ENCODE measurements at places on chromosomes 11 and 22.

DNA sequence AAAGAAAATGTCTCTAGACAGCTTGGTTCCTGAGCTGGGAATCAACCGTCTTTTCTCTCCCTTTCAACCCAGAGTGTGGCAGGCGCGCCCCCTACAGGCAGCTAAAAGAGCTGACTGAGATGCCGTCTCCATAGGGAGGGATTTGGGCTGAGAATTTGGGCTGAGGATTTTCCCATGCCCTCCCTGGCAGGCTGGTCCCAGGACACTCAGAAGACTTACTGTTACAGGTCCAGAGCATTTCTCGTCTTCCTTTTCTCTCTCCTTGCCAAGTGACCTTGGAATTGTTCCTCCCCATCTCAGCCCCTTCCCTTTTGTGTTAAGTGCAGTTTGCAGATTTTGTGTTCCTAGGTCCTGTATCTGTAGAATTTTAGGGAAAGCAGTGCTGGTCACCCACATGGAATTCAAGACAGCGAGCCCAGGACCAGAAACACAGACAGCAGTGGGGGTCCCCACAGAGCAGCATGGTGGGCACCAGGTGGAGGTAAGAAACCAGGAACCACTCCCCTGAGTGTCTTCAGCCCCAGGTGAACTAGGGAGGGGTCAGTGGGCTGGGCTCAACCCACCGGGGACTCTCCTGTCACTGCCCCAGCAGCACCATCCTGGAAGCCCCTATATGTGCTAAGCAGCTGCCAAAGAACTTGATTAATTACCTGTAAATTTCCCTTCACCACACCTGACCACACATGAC is 9.9 kb upstream of the IGLL5 start:
- peak; percentile 72 for DNase-seq

GRCh38 chr11:134781380-134781866 is 369.4 kb upstream of the B3GAT1 start:
- DNase-seq = no peak

DNA sequence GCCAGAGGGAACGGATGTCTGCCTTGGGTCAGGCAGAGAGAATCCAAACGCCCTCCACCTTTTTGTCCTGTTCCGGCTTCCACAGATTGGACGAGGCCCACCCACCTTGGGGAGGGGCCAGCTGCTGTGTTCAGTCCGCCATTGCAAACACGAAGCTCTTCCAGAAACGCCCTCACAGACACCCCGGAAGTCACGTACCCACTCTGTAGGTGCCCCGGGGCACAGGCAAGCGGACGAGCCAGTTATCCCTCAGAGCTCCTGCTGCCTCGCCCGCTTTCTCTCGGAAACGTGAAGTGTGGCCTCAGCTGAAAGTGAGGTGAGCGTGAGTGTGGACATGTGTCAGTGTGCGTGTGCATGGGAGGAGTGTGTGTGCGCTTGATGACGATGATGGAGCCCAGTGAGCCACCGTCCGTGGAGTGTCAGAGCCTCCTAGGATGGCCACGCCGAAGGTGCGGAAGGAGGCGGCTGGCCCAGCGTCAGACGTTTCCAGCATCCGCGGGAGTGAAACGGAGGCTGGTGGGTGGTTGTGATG is 869.2 kb downstream of the TBC1D22A start:
- DNase-seq = no peak

GRCh38 chr11:9142732-9143131 is 51.3 kb upstream of the SCUBE2 start:
- DNase-seq = no peak

DNA sequence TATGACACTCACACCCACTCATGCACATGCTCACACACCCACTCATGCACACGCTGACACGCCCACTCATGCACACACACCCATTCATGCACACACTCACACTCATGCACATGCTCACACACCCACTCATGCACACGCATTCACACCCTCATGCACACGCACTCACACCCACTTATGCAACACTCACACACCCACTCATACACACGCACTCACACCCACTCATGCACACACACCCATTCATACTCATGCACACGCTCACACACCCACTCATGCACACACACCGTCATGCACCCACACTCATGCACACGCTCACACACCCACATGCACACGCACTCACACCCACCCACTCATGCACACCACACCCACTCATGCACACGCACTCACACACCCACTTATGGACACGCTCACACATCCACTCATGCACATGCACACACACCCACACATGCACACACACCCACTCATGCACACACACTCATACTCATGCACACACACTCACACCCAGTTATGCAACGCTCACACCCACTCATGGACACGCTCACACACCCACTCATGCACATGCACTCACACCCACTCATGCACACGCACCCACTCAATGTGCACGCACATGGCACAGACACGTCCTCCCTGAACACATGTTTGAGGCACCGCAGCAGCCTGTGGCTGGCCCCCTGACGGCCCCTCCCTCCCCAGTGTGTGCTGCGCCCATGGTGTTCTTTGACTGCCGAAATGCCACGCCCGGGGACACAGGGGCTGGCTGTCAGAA is 17.9 kb downstream of the MUC5AC start:
- no peak for DNase-seq

- no peak for DNase-seq
Measured at GRCh38 chr22:41458161-41458728, 10.2 kb downstream of the PHF5A start.

- no peak for DNase-seq
Measured at GRCh38 chr11:9016916-9017642, 13.3 kb upstream of the NRIP3 start.

DNA sequence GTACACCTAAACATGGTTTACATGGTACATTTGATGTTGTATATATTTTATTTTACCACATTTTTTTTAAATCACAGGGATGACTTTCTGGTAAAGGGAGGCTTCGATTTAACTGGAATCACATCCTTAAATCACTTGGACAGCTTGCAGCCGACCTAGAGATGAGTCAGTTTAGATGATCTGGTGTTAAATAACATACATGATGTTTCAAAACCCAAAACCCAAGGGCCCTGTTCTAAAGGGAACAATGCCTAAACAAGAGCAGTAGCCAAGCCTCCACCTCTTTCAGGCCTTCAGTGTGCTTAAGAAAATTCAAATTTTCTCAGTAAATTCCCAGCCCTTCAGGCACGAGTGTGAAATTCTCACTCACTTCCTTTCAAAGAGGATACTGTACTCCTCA is 108.8 kb downstream of the WT1 start:
- DNase-seq = no peak

GRCh38 chr11:6332066-6332465 is 11.8 kb upstream of the CAVIN3 start:
- DNase-seq = no peak

- DNase-seq = no peak
Measured at GRCh38 chr11:1157645-1158591, at the start of gene MUC5AC. Gene MUC5AC (plus strand): TSS chr11:1157953. CDS start chr11:1158000, 47 bp downstream.

GRCh38 chr22:21069375-21069774 is 23.6 kb downstream of the LRRC74B start:
- DNase-seq = no peak

- DNase-seq = no peak
Measured at GRCh38 chr11:129374993-129375750, 476 bp upstream of the BARX2 start.

DNA sequence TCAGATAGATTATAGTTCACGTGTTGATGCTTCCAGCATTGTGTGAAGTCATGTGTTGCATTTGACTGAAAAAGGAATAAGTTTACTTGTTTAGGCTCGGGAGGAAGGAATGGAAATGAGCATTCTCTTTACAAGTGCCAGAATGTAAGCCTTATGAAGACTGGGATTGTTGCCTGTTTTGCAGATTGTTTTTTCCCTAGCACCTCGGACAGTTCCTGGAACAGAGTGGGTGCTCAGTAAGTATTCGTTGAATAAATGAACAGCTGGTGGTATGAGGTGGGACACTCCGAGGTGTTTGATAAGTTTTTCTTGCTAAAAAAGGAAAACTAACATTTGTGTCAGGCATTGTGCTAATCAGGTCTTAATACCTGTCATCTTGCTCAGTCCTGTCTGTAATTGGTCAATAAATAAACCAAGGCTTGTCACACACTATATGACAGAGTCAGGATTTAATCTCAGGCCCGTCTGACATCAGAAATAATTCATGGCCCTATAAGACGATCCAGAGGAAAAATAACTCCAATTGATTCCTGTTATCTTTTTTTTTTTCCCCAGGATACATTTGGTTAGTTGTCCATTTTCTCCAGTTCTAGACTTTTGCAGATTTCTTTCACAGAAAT is 304.7 kb downstream of the NELL1 start:
- no peak for DNase-seq

DNA sequence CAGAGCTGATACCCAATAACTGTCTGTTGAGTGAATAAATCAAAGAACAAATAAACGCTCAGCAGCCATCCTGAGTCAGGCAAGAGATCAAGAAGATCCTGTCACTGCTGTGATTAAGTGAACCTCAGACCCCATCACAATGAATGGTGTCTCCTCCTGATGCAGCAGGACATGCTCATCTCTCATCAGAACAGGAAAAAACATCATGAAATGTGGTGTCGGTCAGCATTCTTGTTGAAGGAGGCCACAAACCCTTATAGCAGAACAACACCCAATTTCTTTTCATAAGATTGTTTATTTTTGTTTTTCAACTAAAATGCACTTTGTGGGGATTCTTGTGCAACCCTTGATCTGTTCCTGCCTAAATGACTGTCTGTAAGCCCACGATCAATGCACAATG is 60.3 kb downstream of the SYTL2 start:
- no peak for DNase-seq

DNA sequence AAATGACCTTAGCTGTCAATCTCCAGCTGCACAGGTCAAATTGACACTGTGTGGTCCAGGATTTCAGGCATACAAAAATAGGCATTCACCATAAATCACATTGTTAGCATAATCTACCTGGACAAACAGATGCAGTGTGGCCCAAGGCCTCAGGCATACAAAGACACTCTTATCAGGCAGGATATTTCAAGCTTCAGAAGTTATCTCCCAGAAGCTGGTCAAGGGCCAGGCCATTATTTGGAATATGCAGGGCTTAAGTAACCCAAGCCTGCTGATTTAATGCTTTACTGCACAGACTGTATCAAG is 25.5 kb upstream of the HORMAD2 start:
- no peak for DNase-seq

DNA sequence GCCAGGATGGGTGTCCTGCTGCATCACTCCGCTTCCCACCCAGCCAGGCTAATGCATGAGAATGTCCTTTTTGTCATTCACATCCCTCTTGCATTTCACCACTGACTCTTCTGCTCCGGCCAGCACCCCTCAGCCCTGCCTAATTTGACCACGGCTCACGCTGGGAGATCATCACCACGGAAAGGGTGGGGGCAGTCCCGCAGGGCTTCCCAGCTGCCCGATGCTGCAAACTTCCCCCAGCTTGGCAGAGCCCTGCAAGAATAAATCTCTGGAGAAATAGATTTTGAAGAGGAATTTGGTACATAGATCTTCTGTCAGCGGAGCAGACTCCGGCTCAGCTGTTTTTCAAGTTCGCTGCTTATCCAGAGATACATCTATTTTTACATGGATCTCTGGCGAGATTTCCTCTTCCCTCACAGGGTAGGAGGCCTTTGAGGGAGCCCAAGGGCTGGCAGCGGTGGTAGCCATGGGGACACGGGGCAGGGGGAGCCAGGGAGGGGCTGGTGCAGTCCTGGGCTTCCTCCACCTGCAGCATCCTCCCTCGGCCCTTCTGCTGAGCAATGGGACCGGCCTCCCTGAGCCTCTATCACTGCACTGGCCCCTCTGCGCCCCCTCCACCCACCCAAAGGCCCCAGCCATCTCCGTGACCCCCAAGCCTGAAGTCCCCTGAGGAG is 62.6 kb downstream of the BUD13 start:
- no peak for DNase-seq

DNA sequence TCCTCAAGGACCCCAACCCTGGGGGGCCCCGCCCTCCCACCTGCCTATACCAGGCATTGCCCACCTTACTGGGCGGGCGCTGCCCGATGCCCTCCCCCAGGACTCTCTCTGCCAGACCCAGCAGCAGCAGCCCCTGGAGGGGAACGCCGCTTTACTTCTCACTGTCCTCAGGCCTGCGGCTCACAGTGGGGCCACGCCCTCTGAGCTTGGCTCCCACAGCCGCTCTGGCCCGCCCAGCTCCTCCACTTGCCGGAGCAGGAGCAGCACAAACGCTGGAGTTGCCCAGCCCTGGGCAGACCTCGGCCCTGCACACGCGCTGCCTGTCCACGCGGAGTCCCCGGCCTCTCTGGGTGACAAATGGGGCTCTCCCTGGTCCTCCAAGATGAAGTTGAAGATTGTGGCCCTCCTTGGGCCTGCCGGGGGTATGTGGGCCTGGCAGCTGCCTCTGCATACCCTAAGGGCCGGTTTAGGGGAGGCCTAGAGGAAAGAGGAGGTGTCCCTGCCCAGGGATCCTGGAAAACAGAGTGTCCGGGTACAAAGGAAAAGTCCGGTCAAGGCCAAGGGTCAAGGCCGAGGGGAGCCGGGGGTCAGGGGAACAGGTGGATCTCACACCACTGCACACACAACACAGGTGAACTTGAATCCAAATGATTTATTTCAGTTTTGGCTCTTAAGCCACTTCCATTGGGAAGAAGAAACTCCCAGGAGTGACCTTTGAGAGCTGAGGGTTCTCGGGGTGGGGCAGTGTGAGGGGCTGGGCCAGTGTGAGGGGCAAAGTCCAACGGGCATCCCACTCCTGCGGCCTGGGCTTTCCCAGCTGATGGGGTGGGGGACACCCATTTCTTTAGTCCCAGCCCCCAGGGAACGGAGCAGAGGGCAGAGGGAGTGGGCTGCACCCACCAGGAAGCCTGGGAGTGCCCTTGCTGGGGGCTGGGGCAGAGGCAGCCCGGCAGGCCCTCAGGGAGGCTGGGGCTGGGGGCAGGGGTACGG is 674 bp upstream of the BAIAP2L2 start:
- DNase-seq = no peak

DNA sequence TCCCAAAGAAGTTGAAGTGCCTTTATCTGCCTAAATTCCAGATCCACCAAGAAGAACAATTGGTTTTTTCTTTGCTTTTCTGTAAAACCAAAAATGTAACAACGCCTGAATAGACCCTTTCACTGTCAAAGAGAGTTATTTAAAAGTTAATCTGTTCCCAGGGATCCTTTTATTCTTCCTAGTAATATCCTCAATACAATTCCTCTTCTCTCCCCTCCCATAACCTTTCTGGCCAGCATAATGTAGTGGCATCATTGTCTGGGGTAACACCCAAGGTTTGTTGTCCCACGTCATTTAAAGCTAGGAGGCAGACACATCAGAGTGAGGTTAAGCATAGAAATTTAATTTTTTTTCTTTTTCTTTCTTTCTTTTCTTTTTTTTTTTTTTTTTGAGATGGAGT is 39.9 kb downstream of the MS4A2 start:
- DNase-seq = no peak

GRCh38 chr22:19038728-19039447 is 83.3 kb downstream of the DGCR2 start:
- DNase-seq = no peak

DNA sequence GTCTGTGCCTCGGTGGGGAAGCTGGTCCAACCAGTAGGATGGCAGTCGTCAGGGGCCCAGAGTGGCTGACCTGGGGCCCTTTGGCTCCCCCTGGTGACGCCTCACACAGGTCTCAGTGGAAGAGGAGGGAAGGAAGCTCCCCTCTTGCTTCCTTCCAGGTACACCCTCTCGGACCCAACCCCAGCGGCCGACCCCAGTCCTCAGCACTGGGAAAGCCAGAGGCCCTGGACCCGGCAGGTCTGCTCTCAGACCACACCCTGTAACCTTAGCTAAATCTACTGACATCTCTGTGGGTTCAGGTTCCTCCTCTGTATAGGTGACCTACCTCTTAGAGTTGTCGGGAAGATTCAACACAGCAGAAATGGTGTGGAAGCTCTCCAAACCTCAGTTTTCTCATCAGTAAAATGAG is 3.4 kb upstream of the SCUBE1 start:
- DNase-seq = peak; percentile 64
